ENCODE measurements at places on chromosomes 1 and 21.

DNA sequence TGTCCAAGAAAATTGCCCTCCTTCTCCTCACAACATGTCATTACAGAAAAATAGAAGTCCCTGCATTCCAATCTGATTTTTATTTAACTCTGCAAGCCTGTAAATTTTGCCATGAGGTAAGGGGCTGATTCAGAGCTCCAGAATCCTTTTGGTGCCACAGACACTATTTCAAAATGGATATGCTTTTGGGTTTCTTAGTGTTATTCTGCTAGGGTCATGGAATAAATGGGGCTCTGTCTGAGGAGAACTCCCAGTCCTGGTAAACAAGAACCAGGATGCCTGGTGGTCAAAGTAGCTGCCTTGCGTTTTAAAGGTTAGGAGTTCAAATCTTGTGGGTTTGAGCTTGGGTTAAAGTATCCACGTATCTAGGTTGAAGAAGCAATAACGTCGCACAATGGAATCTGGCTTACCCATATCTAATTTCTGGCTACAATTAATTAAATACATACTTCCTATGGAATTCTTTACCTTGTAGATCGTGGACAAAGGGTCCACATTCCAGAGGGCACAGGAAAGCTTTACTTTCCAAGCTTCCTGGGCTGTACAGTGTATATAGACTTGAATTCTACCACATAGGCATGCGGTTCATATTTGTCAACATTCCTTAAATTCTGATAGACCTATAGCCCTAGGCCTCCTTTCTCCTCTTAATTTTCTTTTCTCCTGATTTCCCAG, 98.0 kb upstream of the CDC42BPA start:
- no peak for DNase-seq

- no peak for DNase-seq
These were observed 306.0 kb downstream of the GRIK1 start for GRCh38 chr21:29633756-29634155.

GRCh38 chr1:78092643-78093042, 46.9 kb downstream of the GIPC2 start:
- no peak for DNase-seq

DNA sequence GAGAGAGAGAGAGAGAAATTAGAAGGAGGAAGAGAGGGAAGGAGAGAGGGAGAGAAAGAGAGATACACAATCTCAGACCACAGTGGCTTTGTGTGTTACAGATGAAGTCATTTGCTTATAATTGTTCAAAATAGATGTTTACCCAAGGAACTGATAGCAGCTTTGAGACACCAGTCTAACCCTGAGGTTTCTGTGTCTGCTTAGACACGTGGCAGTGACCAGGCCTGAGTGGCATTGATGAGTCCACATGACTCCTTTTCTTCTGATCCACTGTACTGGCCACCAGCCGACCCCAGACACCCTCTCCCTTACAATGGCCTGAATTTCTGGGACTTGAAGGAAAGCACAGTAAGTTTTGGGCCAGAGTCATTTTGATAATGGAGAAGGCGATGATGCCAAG, 104.9 kb downstream of the DUSP10 start:
- DNase-seq: no peak

GRCh38 chr21:39882151-39882838, 15.1 kb downstream of the PCP4 start:
- no peak for DNase-seq

DNA sequence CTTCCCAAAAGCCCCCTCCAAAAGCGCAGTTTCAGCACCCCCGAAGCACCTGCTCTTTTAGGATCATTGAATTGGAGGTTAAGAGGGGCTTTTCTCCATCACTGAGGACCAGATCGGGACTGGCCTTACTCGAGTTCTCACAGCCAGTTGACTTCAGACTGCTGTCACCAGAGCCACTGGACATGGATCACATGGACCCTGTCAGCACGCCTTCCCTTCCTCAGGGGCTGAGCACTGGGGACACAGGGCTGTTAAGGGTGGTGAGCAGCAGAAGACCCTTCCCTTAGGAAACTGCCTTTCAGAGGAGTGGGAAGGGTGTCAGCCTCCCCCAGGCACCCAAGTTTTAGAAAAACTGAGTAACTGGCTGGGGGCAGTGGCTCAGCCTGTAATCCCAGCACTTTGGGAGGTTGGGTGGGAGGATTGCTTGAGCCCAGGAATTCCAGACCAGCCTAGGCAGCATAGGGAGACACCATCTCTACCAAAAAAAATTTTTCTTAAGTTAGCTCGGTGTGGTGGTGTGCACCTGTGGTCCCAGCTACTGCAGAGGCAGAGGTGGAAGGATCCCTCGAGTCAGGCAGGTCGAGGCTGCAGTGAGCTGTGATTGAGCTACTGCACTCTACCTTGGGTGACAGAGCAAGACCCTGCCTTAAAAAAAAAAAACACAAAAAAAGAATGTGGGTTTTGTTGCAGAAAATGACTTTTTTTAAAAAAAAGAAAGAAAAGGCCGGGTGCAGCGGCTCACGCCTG, 584 bp upstream of the FGR start:
- DNase-seq: no peak

DNA sequence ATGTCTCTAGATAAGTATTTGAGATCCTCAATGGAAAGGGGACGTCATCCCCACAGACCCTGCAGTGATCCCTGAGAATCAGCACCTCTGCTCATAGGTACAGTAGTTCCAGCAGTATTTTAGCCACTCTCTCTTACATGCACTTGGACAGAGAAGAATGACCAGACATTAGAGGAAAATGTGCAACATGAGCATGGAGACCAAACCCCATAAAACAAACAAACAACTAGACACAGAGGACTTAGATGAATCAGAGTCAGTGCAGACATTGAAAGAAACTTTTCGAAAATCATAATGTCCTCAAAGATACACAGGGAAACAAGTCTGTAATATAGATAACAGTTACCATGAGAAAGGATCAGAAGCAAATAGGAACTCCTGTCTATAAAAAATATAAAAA, 108.2 kb downstream of the LYPLAL1 start:
- no peak for DNase-seq

GRCh38 chr1:74453277-74453676, 59.1 kb downstream of the LRRC53 start:
- DNase-seq: no peak

DNA sequence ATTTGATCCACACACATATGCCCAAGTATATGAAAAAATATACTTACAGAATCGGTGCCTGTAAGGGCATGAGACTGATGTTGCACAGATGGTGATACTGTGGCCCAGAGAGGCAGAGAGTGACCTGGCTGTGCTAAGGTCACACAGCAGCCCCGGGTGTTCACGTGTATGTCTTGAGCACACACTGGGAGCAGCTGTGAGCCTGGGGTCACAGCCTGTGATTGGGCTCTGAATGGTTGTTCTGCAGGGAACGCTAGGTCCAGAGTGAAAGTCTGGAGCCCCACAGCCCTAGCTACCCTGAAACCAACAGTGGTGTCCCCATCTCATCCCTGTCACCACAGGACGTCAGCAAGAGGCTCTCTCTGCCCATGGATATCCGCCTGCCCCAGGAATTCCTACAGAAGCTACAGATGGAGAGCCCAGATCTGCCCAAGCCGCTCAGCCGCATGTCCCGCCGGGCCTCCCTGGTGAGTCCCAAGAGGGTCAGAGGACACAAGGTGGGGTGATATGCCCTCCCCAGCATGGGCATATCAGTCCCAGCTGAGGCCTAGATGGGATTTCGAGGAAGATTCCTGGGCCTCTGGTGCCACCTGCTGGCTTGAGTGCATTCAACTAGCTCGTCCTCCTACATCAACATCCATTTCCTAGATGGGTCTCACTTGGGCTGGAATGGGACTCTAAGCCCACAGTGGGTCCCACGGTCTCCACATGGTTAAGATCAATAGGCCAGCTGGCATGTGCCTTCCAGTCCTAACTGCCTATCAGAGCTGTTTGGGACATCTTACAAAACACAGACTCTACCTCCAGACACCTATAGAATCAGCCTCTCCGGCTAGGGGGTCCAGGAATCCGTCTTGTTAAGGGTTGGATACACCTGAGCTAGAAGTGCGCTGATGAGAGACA, 19.7 kb downstream of the CDK18 start:
- peak; percentile 55 for DNase-seq

DNA sequence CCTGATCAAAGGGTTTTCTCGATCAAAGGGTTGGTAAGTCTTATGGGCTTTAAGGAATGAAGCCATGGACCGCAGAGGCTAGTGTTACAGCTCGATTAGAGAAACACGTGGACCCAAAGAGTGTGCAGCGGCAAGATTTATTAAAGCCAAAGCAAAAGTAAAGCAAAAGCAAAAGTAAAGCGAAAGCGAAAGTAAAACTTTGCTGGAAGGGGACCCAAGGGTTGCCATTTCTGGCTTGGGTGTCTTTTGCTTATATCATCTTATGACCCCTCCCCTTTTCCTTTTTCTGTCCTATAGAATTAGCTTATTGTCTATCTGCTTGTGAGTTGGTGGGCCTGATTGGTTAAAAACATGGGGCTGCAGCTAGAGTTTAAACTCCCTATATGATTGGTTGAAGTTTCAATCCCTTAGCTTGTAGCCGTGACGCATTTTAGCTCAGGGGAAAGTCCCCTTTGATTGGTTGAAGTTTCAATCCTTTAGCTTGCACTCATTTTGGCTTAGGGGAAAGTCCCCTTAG, 957.0 kb downstream of the AMY1C start:
- DNase-seq: no peak

- no peak for DNase-seq
These were observed 182.9 kb upstream of the ATP1B1 start for GRCh38 chr1:168923521-168924136.

DNA sequence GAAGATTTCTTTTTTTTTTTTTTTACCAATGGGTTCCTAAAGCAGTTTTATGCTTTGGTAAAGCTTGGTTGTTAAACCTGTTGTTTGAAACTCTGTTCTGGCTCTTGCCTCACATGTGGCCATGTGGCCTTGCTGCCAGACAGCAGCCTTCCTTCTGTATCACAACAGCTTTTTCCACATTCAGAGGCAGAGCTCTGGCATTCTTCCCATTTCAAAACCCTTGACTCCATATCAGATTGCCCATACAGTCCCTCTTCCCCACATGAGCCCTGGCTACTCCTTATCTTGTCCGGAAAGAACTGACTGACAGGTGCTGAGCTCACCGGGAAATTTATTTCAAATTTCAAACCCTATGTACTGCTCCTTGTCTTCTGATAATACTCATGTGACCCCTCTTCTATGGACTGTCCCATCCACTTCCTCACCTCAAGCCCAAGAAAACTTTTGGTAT, 38.5 kb upstream of the LAX1 start:
- no peak for DNase-seq

DNA sequence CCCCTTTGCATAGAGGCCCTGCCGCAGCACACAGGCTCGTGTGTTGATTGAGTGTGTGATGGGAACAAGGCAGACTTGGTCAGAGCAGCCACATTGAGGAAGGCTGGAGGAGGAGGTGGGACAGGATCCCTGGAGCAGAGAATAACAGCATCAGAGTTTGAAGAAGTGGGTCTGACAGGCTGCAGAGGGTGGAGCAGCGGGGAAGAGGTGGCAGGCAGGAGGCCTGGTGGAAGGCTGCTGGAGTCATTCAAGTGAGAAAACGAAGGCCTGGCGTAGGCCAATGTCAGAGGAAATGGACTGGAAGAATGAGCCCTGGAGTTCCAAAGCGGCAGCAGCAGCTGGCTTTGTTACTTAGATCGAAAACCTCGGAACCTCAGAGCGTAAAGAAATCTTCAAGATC, 115.0 kb upstream of the GRIK3 start:
- no peak for DNase-seq

GRCh38 chr1:115201598-115201997, 112.3 kb upstream of the TSPAN2 start:
- no peak for DNase-seq

DNA sequence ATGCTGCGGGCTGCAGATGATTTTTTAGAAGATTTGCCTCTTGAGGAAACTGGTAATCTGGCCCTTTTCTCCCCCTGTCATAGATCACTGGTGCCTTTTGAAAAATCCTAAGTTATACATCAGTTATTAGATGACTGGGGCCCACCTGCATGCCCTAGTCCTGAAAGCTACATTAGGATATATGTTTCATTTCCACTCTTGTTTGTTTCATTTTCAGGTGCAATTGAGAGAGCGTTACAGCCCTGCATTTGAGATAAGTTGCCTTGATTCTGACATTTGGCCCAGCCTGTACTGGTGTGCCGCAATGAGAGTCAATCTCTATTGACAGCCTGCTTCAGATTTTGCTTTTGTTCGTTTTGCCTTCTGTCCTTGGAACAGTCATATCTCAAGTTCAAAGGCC, 8.1 kb upstream of the IFI44 start:
- DNase-seq: no peak

DNA sequence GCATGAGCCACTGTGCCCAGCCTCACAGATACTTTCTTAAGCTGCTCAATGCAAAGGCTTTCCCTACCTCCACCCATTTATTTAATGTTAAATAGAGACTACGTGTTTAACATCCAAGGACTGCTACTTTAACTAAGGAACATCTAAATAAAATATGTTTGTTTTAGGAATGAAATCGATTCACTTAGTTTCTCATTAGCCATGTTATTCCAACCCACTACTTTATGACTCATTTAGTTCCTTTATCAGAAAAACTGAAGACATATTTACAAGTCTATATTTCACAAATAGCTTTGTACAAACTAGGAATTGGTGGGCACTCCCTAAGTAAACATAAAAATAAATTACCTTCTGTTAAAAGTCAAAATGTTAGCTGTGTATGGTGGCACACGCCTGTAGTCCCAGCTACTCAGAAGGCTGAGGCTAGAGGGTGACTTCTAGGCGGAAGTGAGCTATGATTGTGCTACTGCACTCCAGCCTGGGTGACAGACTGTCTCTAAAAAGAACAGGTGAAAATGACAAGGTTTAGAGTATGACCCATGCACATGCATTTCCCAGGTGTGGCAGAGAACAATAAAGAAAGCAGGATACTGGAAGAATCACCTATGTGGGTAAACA, 39.9 kb upstream of the AK4 start:
- no peak for DNase-seq

DNA sequence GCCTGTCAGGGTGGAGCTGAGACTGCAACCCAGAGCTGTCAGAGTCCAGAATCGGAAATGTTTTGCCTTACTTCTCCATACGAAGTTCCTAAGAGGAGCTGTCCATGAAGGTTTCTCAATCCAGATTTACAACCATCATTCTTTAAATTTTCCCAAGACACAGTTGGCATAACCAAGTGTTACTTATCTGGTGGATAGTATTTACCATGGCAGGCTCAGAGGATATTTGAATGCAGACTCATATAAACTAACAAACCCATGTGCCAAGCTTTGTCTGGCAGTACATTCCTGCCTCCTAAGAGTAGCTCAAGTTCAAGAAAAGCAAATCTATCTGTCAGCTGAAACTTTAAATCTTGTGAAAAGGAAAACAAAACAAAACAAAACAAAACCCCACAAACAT, 267.9 kb downstream of the ZNF326 start:
- DNase-seq: no peak

DNA sequence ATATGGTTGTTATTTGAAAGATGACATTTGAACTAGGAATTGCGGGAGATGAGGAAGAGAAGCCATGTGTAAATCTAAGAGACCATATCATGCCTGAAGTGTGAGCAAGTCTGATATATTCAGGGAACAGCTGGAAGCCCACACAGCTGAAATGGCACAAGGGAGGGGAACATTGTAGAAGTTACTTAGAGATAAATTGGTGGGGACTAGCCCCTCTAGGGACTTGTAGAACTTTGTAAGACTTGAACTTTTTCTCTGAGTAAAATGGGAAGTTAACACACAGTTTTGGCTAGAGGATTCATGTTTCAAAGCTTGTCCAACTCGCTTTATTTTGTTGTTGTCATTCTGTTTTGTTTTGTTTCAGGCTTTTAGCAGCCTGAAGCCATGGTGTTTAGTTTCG, 216.4 kb downstream of the FMN2 start:
- no peak for DNase-seq

GRCh38 chr1:69540052-69540451, 27.7 kb upstream of the LRRC7 start:
- DNase-seq: no peak

- no peak for DNase-seq
These were observed 29.0 kb downstream of the NME7 start for GRCh38 chr1:169338617-169339016.
